ENCODE measurements at places on chromosomes 12 and 14. TPM values are rescaled to one million over a fixed set of nuclear protein-coding genes. Genes with fewer than 3 reads are reported as not detected.
A peak's percentile ranks its signal among the peaks of the same experiment; 100 is the strongest.

GRCh38 chr12:12180575-12180974, 86.3 kb downstream of the LRP6 start:
- DNase-seq: no peak

Gene MYRFL
- total RNA-seq: not detected

- DNase-seq: no peak
These were observed 65.1 kb upstream of the GPHB5 start for GRCh38 chr14:63383776-63384367.

GRCh38 chr12:237026-237815, 23.3 kb upstream of the SLC6A12 start:
- DNase-seq: no peak

Gene RNASE7
- not detected for total RNA-seq

GRCh38 chr12:120733574-120733973, 7.9 kb downstream of the ACADS start:
- no peak for DNase-seq

GRCh38 chr12:119692997-119693396, 25.1 kb downstream of the PRKAB1 start:
- peak; percentile 95 for DNase-seq

DNA sequence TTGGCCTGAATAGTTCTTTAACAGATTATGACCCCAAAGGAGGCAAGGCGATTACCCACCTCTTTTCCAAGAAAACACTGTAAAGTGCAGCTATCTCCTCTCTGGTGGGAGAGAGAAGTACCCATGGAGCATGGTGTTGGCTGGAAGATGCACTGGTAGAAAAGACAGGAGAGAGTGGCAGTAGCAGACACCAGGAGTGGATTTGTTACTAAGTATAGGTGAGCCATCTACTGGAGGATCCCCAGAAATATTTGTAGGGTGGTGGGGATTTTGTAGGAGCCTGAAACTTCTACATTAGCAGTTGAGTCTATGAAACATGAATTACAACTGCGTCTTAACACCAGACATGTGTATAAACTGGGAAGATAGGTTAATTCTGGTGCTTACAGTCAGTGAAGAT, 148.0 kb downstream of the SLC38A4 start:
- no peak for DNase-seq

DNA sequence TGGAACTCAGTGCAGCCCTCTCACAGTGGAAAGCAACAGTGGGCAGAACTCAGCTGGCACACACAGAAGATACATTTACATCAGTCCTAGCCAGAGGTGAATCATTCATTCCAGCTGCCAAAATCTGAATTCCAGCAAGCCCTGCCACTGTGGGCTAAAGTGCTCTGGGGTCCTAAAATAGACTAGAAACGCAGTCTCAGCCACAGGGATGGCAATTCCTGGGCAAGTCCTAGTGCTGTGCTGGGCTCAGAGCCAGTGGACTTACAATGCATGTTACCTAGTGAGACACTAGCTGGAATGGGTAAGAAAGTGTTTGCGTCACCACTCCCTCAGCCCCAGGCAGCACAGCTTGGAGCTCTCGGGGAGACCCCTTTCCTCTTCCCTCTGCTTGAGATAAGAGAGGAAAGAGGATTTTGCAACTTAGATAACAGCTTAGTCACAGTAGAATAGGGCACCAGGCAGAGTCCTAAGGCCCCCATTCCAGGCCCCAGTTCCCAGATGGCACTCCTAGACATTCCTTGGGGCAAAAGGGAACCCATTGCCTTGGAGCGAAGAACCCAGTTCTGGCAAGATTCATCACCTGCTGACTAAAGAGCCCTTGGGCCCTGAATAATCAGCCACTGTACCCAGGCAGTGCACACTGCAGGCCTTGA, 592.9 kb downstream of the FSCB start:
- DNase-seq: no peak

GRCh38 chr14:105882626-105883025, 356.2 kb downstream of the TMEM121 start:
- DNase-seq: peak; percentile 39

DNA sequence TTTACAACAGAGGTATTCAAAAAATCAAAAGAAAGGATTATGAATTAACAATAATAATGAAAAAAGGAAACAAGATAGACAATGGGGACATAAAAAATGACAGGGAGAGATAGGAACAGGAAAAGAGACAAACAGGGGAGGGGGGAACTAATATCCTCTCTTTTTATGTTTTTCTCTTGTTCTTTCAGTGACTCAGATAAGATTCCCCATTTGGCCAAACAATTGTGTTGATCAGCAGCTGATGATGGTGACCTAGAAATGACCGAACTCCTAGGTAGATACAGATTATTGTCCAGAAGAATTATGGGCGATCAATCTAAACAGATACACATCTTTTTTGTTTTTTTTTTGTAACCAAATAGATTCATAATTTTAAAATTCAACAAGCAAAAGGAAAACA, 1277.2 kb upstream of the FLRT2 start:
- no peak for DNase-seq

GRCh38 chr14:105083926-105084685, 18.9 kb upstream of the GPR132 start:
- peak; percentile 61 for DNase-seq

DNA sequence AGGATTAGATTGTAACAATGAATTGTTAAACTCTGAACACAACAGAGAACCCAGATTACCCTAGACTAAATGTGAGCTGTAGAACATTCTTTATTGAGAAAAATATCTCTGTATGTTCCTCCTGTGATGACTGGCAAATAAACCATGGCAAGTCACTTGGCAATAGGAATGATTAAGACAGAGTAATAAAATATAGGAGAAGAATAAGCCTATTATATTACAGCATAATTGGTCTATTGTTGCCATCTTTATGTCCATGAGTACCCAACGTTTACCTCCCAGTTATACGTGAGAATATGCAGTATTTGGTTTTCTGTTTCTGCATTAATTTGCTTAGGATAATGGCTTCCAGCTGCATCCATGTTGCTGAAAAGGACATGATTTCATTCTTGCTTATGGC, 211.2 kb upstream of the AVPR1A start:
- DNase-seq: no peak

- no peak for DNase-seq
These were observed 390.7 kb downstream of the C12orf75 start for GRCh38 chr12:105721051-105721825.

DNA sequence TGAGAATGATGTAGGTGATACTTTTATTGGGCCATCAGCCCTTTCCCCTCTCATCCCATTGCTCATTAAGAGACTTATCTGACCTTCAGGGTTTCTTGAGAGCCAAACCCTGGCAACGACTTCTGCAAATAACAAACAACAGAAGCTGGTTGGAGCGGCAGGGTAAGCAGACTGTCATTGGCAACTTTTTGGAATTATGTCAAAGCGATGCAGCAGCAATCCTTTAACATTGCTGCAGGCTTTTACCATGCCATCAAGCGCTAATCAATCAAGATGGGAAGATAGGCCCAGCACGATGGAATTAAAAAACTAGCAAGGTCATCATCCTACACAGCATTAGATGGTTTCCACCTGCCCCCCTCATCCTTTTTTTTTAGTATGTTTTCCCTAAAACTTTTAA, 406.1 kb upstream of the PDE3A start:
- DNase-seq: no peak

GRCh38 chr12:96447256-96447655, 42.1 kb upstream of the CFAP54 start:
- DNase-seq: no peak

Gene GPRC5D
- total RNA-seq: not detected

- DNase-seq: no peak
These were observed 81.6 kb downstream of the MYF5 start for GRCh38 chr12:80798281-80798680.

Gene SERPINA10
- not detected for total RNA-seq

DNA sequence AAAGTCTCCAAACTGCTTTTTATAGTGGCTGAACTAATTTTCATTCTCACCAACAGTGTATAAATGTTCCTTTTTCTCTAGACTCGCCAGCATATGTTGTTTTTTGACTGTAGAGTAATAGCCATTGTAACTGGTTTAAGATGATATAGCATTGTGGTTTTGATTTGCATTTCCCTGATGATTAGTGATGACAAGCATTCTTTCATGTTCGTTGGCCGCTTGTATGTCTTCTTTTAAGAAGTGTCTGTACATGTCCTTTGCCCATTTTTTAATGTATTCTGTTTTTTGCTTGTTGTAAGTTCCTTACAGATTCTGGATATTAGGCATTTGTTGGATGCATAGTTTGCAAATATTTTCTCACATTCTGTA, 404.9 kb downstream of the FLRT2 start:
- no peak for DNase-seq

DNA sequence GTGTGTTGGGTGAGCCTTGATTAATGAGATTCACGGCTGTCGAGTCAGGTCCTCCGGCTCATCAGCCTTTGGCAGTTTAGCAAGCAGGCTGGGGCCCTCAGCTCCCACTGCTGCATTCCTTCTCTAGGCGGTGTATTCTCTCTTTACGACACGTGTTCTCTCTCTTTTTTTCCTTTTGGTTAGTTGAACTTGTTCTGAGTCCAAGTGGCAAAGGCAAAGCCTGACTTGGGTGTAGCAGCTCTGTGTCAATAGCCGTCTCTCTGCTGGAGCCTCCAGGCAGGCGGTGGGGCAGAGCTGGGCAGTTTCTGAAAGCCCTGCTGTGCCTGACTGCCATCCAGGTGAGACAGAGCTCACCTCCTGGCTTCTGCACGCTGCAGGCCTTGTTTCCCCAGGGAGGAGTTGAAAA, 46.6 kb downstream of the SUSD6 start:
- DNase-seq: peak; percentile 32

Gene PSMB11
- total RNA-seq: not detected

DNA sequence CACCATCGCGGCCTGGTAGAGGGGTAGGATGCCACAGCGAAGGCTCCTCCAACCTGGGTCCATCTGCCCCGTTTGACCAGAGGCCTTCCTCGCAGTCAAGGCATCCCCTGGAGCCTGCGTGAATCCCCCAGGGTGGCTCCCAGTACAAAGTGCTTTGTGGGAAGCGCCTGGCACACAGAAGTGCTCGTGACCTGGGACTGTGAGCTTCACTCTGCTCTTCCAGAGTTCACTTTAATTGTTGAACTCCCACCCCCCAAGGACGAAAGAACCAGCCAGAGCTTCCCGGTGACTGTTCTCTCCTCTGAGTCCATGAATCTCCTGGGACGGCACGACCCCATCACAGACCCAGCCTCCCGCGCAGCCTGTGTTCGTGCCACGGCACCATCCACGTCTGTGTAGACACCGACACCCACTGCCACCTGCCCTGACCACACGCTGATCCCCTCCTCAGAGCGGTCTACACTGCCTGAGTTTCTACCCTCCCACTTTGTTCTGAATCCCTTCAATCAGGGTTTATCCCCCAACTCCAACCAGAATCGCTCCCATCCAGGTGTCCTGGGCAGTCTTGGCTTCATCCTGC, 15.9 kb downstream of the P2RX2 start:
- DNase-seq: peak; percentile 64

DNA sequence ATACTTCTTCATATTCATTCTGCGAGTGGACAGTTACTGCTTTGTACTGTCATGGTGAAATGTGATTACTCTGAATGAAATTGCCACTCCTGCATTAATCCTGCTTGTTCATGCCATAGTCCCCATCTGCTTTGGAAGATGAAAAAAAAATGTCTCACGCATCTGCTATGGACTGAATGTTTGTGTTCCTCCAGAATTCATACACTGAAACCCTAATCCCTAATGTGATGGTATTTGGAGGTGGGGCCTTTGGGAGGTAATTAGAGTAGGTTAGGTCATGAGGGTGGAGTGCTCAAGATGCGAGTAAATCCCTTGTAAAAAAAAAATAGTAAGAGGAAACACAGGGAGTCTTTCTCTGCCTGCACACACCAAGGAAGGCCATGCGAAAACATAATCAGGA, 427.2 kb downstream of the TMTC2 start:
- no peak for DNase-seq

Gene SMIM41
- total RNA-seq: not detected

DNA sequence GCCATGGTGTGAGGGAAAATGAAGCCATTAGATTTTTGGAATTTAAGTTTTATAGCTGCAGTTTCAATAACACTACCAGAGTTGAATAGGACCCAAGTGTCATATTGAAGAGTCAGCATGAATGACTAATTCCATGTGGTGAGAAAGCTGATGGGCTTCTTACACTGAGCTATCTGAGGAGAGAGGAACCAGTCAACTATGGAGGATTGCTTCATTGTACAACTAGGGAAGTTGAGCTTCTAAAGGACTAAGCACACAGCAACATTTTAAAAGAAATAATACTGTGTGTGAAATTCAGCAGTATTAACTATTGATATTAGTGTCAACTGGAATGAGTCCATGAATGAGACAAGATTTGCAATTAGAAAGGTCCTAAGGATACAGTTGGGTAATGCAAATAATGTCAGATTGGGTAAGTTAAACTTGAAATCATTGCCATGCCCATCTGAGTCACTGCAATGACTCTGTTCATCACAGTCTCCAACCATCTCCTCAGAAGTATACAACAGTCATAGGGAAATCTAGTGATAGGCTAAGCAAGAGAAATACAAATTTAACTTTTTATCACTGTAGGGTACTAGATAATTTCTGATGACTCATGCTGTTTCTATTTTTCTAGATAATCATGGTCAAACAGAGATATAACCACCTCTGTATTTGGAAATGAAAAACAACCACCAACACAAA, 394.2 kb downstream of the FSCB start:
- no peak for DNase-seq

Gene ETV6
- 18.3 TPM for total RNA-seq

Gene SLC6A13
- not detected for total RNA-seq

- no peak for DNase-seq
These were observed 30.7 kb downstream of the TMEM229B start for GRCh38 chr14:67457782-67458181.

GRCh38 chr12:131333621-131334440, 377.1 kb upstream of the SFSWAP start:
- DNase-seq: no peak

Gene LGR5
- total RNA-seq: not detected

- DNase-seq: no peak
These were observed 27.4 kb upstream of the DDHD1 start for GRCh38 chr14:53180272-53181221.
